Activated T-helper 17 cell treated with anti-CD3 and anti-CD28 coated beads, Interleukin-2, amount 50 U/mL, for 72 hours (primary cell): ENCODE measurements at places on chromosomes 3 and 15. TPM values are rescaled to one million over a fixed set of nuclear protein-coding genes. Genes with fewer than 3 reads are reported as not detected.
A peak's percentile ranks its signal among the peaks of the same experiment; 100 is the strongest.

GRCh38 chr3:187062526-187063177 is 76.6 kb downstream of the RPL39L start:
- H3K4me3 ChIP-seq = peak overlapping the region; percentile 22
- H3K27me3 ChIP-seq = no peaks in the 10 kb centered on the region
- peak; percentile 28 for ATAC-seq
- peak overlapping the region; percentile 55 for H3K27ac ChIP-seq

DNA sequence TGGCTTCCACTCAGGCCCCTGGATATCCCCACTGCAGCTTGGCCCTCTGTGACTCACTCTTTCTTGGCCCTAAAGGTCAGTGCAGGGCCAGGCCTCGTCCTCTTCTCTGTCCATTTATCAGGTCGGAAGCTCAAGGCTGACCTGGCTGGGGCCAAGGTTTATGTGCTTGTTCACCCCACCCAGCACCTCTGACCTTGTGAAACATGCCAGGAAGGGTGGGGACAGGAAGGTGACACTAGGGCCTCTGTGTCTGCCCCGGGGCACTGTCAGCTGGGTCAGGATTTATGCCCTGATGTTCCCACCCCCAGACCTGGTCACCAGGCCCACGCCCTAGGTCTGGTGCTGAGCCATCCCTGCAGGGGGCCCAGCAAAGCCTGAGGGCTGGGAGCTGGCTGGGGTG is 103.8 kb downstream of the FBLN2 start:
- H3K27ac ChIP-seq = no peak overlapping the region
- no peak overlapping the region for H3K4me3 ChIP-seq
- peaks cover 29% of the 10 kb centered on the region for H3K4me1 ChIP-seq
- ATAC-seq = no peak

- H3K36me3 ChIP-seq = no peaks in the 10 kb centered on the region
- no peak overlapping the region for H3K4me3 ChIP-seq
- no peak overlapping the region for H3K27ac ChIP-seq
- H3K4me1 ChIP-seq = no peaks in the 10 kb centered on the region
- ATAC-seq = no peak
- H3K27me3 ChIP-seq = no peaks in the 10 kb centered on the region
Observed at GRCh38 chr3:166582236-166582635, 745.0 kb upstream of the BCHE start.

The FAM81A gene
- total RNA-seq = not detected

The TIPIN gene
- total RNA-seq = 27.1 TPM
